ENCODE measurements at places on chromosomes 1 and 21. TPM values are rescaled to one million over a fixed set of nuclear protein-coding genes. Genes with fewer than 3 reads are reported as not detected.

UBASH3A gene
- 0.30 TPM for total RNA-seq

PRRX1 gene
- total RNA-seq, result not detected

SHE gene
- total RNA-seq, result 0.16 TPM

GBP1 gene
- 0.21 TPM for total RNA-seq

PTPN22 gene
- not detected for total RNA-seq

HES4 gene
- 36.5 TPM for total RNA-seq

PIK3R3 gene
- total RNA-seq, result 1.8 TPM

TMIGD3 gene
- not detected for total RNA-seq

MRPL9 gene
- 87.7 TPM for total RNA-seq

AURKAIP1 gene
- total RNA-seq, result 142 TPM

IRF6 gene
- 0.21 TPM for total RNA-seq

ESPN gene
- total RNA-seq, result 1.2 TPM

PPP1R12B gene
- total RNA-seq, result 2.8 TPM

VSIG8 gene
- not detected for total RNA-seq

FCGR3A gene
- not detected for total RNA-seq

ADAMTS4 gene
- total RNA-seq, result not detected

RSPH1 gene
- total RNA-seq, result 0.55 TPM

FAM72C gene
- 5.7 TPM for total RNA-seq

MIXL1 gene
- not detected for total RNA-seq

RPE65 gene
- total RNA-seq, result not detected

MMP23B gene
- 0.68 TPM for total RNA-seq

TBX19 gene
- total RNA-seq, result 0.56 TPM

SLFNL1 gene
- 0.02 TPM for total RNA-seq

SPATA1 gene
- 0.71 TPM for total RNA-seq

TSPEAR gene
- total RNA-seq, result not detected

VANGL1 gene
- total RNA-seq, result 24.1 TPM

PRCC gene
- 84.7 TPM for total RNA-seq

FOXD3 gene
- total RNA-seq, result 0.64 TPM

IL20 gene
- total RNA-seq, result not detected

TRIM46 gene
- 2.9 TPM for total RNA-seq

EPB41 gene
- 6.1 TPM for total RNA-seq

NR1I3 gene
- total RNA-seq, result not detected

TSPAN1 gene
- total RNA-seq, result 2.6 TPM

NECTIN4 gene
- total RNA-seq, result 1.6 TPM

CTSS gene
- 16.4 TPM for total RNA-seq

HSD17B7 gene
- total RNA-seq, result 7.1 TPM

CD2 gene
- not detected for total RNA-seq

TLR5 gene
- total RNA-seq, result 0.25 TPM

LAMC1 gene
- 142 TPM for total RNA-seq

MPZ gene
- total RNA-seq, result 0.26 TPM

SPATA46 gene
- total RNA-seq, result not detected

ANGPTL7 gene
- not detected for total RNA-seq

ROR1 gene
- 10.5 TPM for total RNA-seq

CCDC17 gene
- 0.21 TPM for total RNA-seq

CD247 gene
- 0.83 TPM for total RNA-seq

PLA2G2C gene
- total RNA-seq, result not detected

HORMAD1 gene
- total RNA-seq, result 9.7 TPM

FCRLA gene
- total RNA-seq, result not detected

IFI44L gene
- 0.02 TPM for total RNA-seq

RIPK4 gene
- 20.0 TPM for total RNA-seq

MEX3A gene
- total RNA-seq, result 0.76 TPM

CELA3B gene
- total RNA-seq, result not detected

HEYL gene
- total RNA-seq, result 4.0 TPM

LRRC42 gene
- 28.2 TPM for total RNA-seq

TRIM67 gene
- total RNA-seq, result 0.11 TPM

EPHX1 gene
- 203 TPM for total RNA-seq

TMEM81 gene
- total RNA-seq, result 2.3 TPM

DYRK1A gene
- total RNA-seq, result 19.8 TPM

Data from A549 treated with dexamethasone at 1 μM for 4 hours (cell line).